Activated naive CD4-positive, alpha-beta T cell treated with Interleukin-2 at 50 U/mL for 16 hours (primary cell): ENCODE measurements at places on chromosomes 7 and 10.
A peak's percentile ranks its signal among the peaks of the same experiment; 100 is the strongest.

- DNase-seq: no peak
Observed at GRCh38 chr10:119604468-119604867, 7.7 kb upstream of the TIAL1 start.

DNA sequence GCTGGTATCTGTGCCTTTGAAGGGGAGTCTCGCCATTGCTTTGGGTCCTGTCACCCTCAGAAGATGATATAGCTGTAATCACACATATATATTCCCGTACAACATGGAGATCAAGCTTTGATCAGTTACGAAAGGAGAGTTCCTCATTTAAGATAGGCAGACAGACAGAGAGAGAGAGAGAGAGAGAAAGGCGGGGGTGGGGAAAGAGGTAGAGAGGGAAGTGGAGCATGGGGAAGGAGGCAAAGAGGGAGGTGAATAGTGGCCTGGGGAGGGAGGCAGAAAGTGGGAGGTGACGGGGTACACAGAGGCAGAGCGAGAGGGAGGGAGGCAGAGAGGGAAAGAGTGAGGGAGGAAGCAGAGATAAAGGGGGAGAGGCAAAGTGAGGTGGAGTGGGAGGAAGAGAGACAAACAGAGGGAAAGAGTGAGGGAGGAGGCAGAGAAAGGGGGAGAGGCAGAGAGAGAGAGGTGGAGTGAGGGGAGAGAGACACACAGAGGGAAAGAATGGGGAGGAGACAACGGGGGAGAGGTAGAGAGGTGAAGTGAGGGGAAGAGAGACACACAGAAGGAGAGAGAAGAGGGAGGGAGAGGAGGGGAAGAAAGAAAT lies 44.6 kb upstream of the C1QL3 start:
- DNase-seq: no peak

DNA sequence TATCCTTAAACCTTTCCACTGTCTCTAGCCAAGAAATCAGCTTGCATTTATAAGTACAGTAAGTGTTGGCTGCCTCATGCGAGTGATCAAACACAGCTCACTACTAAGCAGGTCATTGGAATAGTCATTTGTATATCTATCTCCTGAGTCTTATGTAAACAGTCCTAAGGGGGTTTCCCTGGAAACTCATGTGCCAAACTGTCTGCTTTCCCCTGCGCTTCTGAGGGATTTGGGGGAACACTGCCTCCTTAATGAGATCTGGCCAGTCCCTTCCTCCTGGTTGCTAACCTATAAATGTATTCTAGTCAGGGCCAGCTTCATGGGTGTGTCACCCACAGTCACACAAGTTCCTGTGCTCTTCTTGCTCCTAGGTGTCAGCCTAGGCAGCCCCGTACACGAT lies 133.1 kb downstream of the CD36 start:
- no peak for DNase-seq

DNA sequence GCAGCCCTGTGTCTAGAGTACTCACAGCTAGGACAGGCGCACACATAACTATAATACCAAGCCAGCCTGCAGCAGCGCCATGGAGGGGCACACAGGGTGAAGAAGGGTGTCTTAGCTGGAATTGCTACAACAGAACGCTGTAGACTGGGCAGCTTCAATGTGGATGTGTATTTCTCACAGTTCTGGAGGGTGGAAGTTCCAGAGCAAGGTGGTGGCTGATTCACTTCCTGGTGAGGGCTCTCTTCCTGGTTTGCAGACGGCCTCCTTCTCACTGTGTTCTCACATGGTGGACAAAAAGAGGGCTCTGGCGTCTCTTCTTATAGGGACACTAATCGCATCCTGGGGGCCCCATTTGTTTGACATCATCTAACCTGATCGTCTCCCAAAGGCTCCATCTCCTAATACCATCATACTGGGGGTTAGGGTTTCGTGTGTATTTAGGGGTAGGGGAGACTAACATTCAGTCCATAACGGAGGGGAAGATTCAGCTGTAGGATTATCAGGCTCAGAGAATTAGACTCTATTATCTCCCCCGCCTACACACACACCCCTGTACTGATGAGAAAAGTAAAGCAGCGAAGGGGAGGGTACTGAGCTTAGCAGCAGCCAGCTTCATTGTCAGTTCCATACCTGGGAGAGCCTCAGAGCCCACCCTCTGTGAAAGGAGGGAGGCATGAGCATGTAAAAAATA lies 289.1 kb downstream of the CCDC3 start:
- no peak for DNase-seq

DNA sequence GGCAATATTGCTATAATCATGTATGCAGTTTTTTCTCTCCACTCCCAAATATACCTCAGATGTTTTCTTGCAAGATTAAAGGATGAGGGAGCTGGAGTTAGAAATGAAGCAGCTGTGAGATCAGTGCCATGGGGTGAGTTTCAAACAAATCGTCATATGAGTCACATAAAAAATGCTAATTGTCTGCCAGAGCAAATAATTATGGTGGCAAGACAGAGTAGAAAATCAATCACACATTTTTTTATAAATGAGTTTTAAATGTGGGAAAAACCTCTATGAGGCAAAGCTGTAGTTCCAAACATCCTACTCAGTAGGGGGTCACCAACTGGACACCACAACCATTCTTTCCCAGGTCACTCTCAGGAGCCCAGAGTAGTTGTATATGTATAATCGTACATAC lies 55.3 kb downstream of the CH25H start:
- no peak for DNase-seq

DNA sequence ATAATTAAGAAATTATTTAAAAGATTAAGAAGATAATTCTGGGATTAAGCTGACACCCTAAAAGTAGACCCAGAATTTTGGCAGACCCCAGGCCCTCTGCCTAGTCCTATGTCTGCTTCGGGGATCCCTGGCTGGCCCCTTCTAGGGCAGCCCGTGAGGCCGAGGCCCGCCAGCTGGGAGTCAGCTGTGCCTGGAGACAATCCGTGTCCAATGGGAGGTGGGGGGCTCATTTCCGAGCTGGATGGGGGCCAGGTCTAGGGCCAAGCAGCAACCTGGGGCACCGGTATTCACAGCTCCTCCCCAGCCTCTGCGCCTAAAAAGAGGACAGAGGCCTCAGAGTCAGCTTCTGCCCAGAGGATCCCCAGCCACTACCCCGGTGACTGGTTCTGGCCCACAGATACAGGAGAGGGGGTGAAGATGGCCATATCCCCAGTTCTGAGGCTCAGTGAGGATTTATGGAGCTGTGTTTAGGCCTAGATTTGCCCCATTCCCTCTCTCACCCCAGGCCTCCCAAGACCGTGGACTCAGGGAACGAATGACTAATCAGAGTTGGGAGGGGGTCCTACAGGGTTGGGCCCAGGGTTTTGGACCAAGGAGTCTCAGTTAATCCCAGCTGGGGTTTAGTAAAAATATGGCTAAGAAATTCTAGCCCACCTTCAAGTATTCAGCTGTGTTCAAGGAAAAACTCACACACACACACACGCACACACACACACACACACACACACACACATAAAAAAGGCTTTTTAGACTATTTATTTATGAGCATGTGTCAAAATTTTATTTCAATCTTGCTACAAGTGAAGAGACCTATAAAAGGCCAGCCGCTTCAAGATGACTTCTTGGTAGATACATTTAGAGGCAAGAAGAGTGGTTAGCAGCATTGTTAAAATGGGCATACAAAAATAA lies 37.4 kb upstream of the LBX1 start:
- DNase-seq: no peak

DNA sequence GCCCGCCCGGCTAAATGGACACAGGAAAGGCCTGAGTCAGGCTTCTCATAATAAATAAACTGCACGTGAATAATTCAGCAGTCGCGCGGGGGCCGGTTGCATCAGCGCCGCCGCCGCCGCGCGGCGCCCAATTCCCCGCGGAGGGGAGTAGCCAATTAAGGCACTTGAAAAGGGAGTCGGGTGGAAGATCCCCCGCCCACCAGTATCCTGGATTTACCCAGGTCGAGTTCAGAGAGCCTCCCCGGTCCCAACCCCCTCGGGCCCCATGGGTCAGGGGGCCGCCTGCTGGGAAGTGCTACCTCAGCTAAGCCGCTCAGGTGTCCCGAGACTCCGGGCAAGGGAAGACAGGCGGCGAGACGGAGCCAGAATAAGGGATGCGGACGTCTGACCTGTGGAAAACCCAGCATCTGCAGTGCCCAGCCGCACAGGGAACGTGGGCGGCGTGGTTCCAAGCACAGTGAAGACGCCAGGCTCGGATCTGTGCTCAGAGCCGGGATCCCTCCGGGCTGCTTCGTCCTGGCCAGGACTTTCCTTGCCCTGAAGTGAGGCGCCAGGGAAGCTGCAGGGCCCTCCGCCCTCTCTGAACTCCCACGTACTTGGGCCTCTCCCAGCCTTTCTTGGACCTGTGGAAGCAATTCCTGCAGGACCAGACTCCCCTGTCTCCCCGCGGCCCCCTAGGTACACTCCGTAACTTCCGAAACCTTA lies 7.3 kb upstream of the LBX1 start:
- no peak for DNase-seq

GRCh38 chr10:97494863-97495506 lies 3.2 kb downstream of the MMS19 start:
- DNase-seq: no peak

DNA sequence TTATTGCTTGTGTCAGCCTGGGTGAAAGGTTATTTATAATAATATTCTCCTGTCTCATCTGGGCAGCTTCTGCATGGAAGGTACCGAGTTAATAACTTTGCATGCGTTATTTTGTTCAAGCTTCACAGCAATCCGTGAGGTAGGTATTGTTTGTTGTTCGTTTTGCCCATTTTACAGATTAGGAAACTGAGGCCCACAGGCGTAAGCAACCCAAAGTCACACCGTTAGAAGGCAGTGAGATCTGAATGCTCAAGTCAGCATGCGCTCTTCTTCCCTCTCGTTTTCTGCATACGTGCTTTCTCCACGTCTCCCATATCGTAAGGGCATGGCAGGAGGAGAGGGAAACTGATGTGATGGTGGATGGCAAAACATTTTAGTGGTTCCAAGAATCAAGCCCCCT lies 34.1 kb downstream of the LHPP start:
- DNase-seq: no peak

GRCh38 chr10:49099046-49099445 lies 16.3 kb downstream of the VSTM4 start:
- no peak for DNase-seq

DNA sequence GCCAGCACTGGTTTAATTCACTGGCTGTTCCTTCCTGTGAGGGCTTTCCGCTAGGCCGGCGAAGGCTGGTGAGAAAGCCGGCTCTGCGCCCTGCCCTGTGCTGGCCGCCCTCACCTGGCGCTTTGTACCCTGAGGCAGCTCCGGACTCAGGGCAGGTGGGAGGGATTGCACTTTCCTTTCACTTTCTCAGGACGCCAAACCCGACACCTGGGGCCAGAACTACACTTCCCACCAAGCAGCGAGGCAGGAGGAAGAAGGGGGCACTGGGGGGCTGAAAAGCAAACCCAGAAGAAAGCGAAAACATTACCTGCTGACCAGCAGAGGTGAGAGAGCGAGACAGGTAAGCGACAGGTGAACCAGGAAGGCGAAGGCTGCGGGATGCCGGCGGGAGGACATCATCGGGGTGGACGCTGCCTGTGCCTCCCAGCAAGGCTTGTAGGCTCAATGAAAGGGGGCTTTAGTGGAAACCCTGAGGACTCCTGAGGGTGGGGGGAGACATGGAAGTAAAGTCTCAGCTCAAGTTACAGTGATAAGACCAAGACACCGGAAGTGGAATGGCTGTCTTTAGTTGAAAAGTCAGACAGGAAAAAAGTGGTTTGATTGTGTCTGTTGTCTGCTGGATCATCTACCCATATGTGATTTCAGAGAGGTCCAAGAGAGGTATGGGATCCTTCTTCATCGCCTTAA lies at the start of gene RAB19:
Gene RAB19 (plus strand): TSS at position 181 of the 687 bp plus-strand sequence. CDS start 3,589 bp downstream, outside the sequence.
- DNase-seq: peak; percentile 46
